ENCODE measurements at places on chromosomes 1 and 21.
A peak's percentile ranks its signal among the peaks of the same experiment; 100 is the strongest.

- DNase-seq: no peak
These were observed 64.8 kb upstream of the WNT4 start for GRCh38 chr1:22207511-22208267.

- no peak for DNase-seq
These were observed 36.0 kb upstream of the ATP2B4 start for GRCh38 chr1:203590603-203591002.

DNA sequence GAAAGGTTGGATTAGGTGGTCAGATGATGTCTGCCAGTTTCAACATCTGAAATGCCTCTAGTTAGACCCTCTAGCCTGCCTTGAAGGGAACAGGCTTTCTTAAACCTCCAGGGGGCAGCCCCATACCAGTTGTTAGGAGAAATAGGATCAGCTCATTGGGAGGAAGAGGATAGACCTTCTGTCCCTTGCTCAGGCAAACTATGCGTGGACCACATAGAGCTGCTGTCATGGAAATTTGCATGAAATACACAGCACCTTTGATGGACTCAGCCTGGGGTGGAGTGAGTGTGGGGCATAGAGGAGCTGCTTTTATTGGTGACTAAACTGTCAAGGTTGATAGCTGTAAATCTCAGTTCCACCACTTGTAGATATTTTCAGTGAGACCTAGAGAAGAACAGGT is 38.4 kb upstream of the SPAG17 start:
- no peak for DNase-seq

- no peak for DNase-seq
These were observed 276.7 kb downstream of the PTPRC start for GRCh38 chr1:198915327-198916231.

DNA sequence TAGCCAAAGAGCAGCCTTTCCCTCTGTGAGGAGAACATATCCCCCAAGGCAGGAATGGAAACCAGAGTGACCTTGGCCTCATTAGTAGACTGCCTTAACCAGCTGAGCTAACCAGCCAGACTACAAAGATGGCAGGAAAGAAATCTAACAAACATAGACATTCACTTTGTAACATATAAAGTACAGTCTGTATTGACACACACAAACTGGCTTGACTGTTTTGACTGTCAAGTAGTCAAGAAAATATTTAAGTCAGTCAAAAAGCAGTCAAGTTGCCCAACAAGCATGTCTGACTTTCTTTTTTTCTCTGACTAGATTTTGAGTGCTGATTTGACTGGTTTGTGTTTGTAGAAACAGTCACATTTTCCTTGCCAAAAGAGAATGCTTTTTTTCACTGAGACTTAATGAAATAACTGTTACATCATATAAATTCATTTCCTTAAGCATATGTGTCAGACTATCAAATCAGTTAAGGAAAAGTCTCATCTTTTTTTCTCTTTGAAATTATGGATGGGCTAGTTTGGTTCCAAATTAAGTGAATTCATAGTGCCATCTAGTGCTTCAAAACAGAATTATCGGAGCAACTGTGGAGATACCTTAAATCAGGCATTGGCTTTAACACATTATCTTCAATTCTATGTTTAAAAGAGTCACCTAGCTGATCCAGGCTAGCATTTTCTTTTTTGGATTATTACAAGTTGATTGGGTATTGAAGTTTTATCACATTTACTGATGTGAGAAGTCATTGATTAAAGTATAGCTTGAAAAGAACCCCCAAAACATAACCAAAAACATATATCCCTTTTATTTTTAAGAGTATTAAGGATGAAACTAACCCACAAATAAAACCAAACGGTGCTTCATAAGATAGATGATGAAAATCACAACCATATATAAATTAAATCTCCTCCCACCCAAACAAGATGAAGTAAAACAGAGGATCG is 75.0 kb downstream of the ATP6V1G3 start:
- peak; percentile 10 for DNase-seq

- no peak for DNase-seq
These were observed 33.1 kb downstream of the OR6Y1 start for GRCh38 chr1:158520955-158521665.

GRCh38 chr1:235500971-235501540 is 3.2 kb downstream of the B3GALNT2 start:
- no peak for DNase-seq

DNA sequence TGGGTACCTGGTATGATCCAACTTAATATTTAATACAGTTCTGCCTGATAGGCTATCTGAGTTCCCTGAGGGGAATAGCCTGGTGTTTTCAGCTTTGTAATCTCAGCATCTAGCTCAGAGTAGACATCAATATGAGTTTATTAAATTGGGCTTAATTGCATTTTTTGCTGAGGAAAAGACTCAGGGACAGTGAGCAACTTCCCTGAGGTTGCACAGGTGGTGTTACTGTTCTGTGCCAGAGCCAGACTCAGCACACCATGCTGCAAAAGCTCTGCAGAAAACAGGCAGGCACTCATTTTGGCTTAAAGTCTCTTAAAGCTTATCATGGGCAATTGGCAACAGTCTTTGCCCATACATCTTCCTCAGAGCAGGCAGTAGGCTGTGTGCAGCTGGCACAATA is 90.5 kb upstream of the JUN start:
- no peak for DNase-seq

- DNase-seq: no peak
These were observed 876 bp downstream of the ALDH9A1 start for GRCh38 chr1:165697491-165697880.

GRCh38 chr1:151165738-151166504 is at the start of the genes LYSMD1 and SCNM1:
Gene LYSMD1, minus strand, starts transcription at chr1:151165902. Its CDS starts 644 bp downstream, at chr1:151165258.
Gene SCNM1, plus strand, starts transcription at chr1:151166144. Its CDS starts 9 bp downstream, at chr1:151166153.
- peak; percentile 86 for DNase-seq

- DNase-seq: no peak
These were observed 490 bp downstream of the SERINC2 start for GRCh38 chr1:31413405-31414001.

GRCh38 chr21:25790122-25790877 is 55.5 kb downstream of the GABPA start:
- DNase-seq: no peak

- no peak for DNase-seq
These were observed 17.9 kb upstream of the RAP1GAP start for GRCh38 chr1:21687081-21687529.

DNA sequence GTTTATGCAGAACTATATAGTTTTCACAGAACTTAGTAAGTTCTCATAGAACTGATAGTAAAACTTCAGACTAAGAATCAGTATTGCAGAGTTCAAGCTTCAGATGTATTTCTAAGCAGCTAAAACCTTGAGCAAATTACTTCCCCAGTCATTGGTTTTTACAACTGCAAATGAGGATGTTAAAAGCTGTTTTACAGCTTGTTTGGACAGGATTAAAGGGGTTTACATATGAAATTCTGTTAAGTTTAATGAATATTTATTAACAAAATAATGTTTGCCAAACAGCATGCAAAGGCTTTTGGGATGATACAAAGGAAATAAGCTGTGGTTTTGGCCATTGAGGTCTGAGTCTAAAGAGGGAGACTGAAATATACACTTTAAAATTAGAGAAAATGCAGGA is 39.1 kb downstream of the CRB1 start:
- no peak for DNase-seq

- DNase-seq: no peak
These were observed 525.6 kb downstream of the PTBP2 start for GRCh38 chr1:97247196-97247595.

- DNase-seq: no peak
These were observed 29.3 kb downstream of the KRTAP10-1 start for GRCh38 chr21:44510508-44511218.

DNA sequence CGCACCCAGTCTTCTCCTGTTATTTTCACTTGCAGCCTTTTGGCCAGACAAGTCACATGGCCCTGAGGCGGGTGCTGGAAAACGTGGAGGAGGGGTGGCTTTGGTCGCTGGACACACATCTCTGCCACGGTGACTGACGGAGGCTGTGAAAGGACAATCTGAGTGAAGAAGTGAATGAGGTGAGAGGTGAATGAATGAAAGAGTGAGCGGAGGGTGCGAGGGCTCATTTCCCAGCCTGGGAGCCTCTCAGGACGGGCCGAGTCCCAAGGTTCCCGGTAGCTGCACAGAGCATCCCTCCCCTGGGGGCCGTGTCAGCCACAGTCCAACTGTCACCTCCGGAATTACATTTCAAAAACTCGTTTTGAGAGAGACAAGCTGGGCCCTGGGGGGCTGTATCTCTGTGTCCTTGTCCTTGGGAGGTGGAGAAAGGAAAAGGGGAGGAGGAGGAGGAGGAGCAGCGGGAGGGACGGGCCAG is 89.6 kb downstream of the UBIAD1 start:
- DNase-seq: no peak

- DNase-seq: no peak
These were observed 14.2 kb upstream of the RGS4 start for GRCh38 chr1:163055005-163055404.

DNA sequence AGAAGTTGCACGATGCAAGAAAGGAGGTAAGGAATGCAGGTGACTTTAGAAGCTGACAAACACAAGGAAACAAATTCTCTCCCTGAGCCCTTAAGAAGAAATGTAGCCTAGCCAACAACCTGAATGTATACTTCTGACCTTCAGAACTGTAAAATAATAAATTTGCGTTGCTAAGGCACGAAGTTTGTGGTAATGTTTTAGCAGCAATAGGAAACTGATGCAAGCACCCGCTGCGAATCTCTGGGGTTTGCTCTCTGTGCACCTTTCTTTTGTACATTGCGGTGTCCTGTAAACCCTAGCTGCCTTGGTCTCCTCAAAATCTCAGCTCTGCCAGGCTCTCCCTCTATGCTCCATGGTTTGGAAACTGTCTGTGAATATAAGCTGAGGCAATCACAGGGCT is 15.1 kb downstream of the CD53 start:
- no peak for DNase-seq

DNA sequence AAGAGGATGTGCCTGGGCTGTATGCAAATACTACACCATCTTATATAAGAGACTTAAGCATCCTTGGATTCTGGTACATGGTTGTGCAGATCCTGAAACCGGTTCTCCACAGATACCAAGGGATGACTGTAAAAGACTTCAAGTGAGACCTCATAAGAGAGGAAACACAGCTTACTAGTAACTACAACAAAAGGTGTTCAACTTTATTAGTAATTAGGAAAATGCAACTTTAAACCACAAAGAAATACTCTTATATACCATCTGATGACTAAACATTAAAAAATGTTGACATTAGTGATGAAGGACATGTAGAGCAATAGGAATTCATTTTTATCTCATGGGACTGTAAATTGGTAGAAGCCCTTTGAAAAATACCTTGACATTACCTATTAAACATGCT is 102.7 kb downstream of the RASAL2 start:
- no peak for DNase-seq

DNA sequence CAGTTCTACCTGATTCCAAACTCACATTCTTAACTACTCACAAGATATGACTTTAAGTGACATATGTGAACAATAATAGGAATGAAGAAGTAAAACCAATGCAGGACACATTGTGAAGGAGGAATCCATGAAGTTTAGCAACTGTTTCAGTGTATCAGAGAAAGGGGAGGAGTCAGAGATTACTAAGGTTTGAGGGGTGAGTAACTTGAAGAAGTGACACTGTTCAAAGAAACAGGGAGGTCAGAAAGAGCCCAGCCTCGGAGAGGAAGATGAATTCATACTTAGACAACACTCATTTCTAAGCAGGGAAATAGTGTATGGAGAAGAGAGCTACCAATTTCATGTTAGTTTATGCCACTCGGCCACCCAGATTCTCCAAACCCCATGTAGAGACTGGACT is 28.2 kb upstream of the RPF1 start:
- no peak for DNase-seq

DNA sequence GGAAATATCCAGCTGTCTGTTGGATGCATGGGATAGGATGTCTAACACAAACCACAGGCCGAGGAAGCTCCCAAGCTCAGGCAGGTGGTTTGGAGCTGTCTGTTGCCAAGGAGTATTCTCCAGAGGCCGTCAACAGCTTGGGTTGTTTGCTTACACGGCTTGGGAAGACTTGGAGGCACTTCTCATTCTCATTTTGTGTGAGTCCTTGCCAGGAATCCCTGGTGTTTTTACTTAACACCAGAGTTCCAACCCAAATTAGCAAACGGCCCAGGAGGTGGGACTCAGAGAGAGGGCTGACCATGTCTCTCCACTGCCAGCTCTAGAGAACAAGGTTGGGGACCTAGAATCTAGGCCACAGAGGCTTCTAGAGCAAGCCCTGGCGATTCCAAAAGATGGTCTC is 72.7 kb upstream of the FAM20B start:
- DNase-seq: no peak

DNA sequence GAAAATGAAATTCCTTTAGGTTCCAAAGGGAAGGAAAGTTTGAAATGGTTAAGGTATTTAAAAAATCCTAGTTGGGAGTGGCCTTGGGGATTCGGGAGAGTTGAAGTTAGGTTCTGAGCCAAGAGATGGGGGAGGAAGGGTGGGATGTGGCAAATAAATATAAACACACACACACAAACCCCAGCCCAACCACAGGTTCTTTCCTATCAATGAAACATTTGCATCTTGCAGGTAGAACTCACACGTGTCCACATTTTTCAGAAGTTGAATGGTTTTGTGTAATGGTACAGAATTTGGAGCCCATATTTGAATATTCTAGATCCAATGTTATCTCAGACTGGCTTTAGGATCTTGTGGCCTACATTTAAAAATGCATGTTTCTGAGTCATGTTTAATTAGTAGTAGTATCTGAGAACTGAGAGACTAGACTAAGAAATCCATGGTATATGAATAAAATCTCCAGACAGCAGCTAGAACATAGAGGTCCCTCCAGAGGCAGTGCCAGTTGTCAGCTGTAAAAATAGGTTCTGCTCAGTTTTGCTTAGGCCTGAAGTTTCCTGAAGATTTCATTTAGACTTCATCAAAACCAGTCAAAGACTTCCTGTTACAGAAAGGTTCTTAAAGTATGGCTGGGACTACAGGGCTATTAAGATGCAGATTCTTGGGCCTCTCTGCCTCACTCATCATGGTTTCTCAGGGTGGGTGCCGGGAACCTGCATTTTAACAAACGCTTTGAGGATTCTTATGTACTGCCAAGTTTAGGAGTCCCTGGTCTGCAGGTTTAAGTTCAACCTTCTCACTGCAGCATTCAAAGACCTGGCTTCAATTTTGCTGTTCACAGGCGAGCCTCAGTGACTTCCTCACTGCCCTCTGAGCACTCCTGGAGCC is 21.3 kb downstream of the RUNX1 start:
- no peak for DNase-seq

DNA sequence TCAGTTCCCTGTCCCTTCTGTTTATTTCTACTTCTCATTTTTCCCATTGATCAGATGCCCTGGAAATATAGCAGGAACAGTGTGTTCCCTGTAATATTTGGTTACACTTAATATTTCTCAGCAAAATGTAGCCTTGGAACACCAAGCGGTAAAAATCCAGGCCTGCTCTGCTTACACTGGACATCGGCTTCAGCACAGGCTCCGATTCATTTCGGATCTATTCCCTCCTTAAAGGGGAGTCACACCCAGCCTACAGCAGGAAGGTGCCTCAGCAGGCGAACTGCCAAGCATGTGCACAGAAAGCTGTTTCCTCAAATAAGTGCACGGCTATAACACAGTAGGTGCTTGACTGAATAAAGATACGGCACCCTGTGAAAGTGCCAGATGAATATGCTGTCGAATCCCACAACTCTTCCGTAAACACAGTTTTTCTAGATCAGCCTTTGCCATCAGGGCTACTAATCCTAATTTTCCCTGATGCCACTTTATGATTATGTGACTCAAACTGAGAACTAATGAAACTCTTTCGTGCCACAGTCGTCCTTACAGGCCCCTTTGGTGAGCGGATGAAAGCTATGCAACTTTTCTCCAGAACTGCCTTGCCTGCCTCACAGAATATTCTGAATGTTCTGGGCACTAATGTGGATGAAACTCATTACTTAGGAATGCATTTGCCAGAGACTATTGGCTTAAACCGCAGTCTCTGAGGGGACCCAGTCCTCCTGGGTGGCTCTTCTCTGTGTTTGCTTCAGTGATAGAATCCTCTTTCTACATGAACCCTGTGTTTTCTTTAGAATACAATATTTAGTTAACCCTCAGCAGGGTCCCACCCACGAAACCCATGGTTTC is 275.5 kb upstream of the RUNX1 start:
- DNase-seq: no peak
